ENCODE measurements at places on chromosomes 2 and 18.

GRCh38 chr2:234500394-234501006 lies 3.6 kb upstream of the ARL4C start:
- peak; percentile 59 for DNase-seq

GRCh38 chr18:3212657-3213056 lies 7.1 kb downstream of the MYOM1 start:
- no peak for DNase-seq

DNA sequence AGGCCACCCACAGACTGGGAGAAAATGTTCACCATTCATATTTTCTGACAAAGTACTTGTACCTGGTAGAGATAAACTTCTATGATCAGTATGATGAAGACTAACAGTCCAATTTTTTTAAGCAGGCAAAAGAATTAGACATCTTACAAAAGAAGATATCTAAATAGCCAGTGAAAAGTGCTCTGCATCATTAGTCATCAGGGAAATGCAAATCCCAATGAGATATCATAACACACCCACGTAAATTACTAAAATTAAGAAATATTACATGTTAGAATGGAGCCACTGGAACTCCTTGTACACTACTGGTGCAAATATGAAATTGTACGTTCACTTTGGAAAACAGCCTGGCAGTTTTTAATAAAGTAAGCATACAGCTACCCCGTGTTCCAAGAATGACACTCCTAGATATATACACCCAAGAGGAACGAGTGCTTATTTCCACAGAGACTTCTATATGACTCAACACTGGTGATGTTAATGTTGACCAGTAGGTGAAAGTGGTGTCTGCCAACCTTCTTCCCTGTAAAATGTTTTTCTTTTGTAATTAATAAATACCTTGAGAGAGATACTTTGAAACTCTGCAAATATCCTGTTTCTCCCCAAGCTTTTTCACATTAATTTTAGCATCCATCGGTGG lies 80.3 kb downstream of the NPAS2 start:
- no peak for DNase-seq

DNA sequence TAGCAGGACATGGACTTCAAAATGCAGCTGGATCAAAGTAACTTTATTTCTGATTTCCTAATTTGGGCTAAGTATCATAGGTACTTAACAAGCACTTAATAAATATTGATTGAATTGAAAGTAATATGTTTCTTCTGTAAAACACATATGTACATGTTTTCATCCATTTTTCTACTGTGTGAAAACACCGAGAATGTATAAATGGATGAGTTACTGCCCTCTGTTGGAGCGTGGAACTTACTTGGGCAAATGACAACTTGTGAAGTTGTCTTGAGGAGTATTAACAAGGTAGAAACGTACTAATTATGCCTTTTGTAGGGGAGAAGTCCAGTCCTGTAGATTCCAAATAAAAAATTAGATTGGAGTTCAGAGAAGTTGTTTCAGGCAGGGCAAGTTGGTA lies 87.2 kb downstream of the PHLPP1 start:
- peak; percentile 19 for DNase-seq

DNA sequence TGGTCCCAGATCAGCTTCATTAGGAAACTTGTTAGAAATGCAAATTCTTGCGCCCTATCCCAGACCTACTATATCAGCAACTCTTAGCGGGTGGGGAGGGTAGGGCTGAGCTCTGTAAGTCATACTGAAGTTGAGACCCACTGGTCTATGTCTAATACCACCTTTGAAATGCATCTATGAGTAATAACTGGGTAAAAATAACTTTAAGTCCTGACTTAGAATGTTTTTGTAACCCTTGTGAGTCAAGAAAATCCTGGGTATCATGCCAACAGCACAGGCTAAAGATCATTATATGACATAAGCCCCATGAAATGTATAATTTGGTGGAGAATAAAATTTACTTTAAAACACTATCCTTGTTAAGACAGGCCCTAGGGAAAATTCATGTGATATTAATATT lies 41.4 kb downstream of the PRKD3 start:
- DNase-seq: no peak

Measured in CD4-positive, alpha-beta T cell (primary cell).